HL-60 (cell line): ENCODE measurements at places on chromosomes 1 and 21.

GRCh38 chr1:43271186-43272118 lies 1.7 kb downstream of the TMEM125 start:
- no peak for DNase-seq

GRCh38 chr1:63611231-63611630 lies 18.0 kb downstream of the PGM1 start:
- no peak for DNase-seq

DNA sequence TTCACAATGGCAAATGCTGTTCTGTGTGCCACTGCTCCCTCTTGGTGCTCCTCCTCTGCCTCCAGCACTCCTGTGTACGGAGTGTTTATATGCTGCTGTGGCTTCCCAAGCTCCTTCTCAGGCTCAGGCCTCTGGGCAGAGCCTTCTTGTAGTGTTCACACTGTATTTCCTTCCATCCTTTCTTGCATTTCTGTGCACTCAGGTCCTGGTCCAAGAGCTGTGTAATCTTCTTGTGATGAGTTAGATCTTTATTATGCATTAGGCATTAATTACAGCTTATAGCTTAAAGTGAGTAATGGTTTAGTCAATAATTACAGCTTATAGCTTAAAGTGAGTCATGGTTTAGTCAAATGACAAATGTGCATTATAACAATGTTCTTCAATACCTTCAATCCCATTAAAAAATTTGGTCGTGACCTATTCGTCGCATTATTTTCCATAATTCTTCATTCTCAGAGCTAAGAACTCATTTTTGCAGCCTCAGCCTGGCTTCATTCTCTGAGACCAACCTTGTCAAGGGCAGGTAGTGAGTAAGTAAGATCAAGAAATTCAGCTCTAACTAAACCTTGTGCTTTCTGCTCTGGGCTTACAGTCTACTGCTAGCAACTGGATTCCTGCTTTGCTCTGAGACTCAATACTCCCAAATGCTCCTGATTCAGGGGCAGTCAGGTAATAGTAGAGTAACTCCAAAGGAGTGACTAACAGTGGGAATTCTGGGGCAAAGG lies 154.5 kb upstream of the SPAG17 start:
- DNase-seq: no peak

- DNase-seq: no peak
Measured at GRCh38 chr1:236922190-236922589, 82.1 kb downstream of the MT1HL1 start.
